ENCODE measurements at places on chromosomes 11 and 22.

GRCh38 chr22:40636380-40637182, at the start of gene MRTFA:
Gene MRTFA, minus strand, starts transcription at chr22:40636719.
- DNase-seq, result peak; percentile 100

DNA sequence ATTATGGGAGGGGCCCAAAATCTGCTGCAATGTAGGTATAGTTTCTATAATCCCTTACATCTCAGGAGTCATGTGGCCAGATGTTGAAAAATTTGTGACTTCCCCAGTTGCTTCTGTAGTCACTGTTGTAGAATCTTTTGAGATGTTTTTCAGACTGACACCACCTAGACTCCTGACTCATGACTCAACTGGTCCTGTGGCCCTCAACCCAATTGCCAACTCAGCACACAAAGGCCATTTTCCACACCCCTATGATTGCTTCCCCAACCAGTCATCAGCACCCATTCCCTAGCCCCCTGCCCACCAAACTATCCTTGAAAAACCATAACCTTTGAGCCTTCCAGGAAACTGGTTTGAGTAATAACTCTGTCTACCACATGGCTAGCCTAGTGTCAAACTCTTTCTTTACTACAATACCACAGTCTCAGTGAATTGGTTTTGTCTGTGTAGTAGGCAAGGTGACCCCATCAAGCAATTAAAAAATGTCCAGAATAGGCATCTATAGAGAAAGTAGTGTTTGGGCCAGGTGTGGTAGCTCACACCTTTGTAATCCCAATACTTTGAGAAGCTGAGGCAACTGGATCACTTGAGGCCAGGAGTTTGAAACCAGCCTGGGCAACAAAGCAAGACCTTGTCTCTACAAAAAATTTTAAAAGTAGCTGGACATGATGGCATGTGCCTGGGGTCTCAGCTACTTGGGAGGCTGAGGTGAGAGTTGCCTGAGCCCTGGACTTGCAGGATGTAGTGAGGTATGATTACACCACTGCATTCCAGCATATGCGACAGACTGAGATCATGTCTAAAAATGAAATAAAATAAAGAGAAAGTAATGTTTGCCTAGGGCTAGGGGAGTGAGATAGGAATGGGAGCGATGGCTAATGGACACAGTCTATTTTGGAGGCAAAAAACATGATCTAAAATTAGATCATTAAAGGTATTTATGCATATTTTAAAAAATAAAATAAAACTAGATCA, 24.1 kb upstream of the FEZ1 start:
- no peak for DNase-seq

GRCh38 chr11:68302256-68302655, 10.1 kb upstream of the LRP5 start:
- DNase-seq, result no peak

DNA sequence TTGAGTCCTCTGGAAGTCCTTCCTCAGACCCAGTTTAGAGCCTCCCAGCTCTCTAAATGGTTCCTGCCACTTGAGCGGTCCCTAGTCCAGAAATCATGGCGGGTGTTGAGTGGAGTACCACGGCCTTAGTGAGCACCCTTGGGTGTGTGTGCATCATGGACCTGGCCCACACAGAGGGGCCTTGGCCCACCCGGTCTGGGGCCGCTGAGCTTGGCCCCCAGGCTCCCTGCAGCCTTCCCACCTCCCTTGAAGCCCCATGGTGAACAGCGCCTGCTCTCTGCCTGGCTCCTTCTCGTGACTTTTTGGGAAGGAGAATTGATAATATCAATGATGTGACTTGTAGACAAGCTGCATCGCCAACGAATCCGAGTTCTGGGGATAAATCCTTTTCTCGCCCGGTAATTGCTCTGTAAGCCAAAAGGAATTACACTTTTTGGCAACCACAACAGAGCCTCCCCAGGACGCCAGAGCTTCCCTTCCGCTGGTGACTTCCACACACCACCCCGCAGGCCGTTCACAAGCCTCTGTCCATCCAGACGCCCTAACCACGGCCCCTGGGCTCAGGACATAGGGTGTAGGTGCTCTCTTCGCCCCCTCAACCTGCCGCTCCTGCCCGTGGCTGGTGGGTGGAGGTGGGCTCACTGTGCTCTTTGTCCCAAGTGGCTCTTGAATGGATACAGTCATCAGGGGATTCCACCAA, 93.8 kb downstream of the NECTIN1 start:
- DNase-seq, result peak; percentile 9

DNA sequence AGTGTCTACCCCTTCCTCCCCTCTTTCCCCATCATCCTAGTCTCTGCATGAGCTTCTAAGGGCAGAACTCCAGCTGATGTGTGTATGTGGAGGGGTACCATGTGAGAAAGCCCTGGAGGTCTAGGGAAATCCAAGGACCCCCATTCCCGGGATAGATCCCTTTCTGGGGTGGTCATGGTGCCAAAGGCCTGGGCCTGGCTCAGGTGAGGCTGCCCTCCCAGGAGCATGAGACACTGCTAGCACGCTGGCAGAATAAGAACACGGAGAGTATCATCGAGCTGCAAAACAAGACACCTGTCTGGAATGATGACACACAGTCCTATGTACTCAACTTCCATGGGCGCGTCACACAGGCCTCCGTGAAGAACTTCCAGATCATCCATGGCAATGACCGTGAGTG, 19.6 kb downstream of the TUB start:
- DNase-seq, result no peak

- DNase-seq, result no peak
Measured at GRCh38 chr11:73869332-73869949, 7.2 kb downstream of the COA4 start.
